ENCODE measurements at places on chromosomes 2 and 18.

DNA sequence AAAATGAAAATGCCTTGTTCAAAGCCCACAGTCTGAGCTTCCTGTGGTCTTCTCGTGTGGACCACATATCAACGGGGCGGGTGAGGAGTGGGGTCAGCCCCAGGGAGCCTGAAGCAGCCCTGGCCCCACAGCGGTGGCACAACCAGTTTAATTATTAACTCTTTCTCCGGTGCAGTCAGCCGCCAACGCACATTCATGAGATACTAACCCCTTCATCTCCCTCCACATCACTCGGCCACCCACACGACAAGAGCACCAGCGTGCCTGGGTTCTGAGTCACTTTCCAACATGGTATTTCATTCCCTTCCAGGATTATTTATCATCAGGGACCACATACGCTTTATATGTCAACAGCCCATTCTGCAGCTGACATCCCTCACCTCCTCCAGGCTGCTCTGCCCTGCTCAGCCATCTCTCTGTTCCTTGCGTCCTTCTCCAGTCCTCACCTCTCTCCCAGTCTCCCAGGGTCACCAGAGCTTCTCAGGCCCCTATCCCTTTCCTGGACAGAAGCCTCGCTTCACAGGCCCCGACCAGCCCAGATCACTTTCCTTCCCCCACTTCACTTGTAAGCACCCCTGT lies 48.0 kb upstream of the ID2 start:
- peak; percentile 85 for DNase-seq

- no peak for DNase-seq
These were observed 153.5 kb downstream of the PXDN start for GRCh38 chr2:1590596-1591460.

DNA sequence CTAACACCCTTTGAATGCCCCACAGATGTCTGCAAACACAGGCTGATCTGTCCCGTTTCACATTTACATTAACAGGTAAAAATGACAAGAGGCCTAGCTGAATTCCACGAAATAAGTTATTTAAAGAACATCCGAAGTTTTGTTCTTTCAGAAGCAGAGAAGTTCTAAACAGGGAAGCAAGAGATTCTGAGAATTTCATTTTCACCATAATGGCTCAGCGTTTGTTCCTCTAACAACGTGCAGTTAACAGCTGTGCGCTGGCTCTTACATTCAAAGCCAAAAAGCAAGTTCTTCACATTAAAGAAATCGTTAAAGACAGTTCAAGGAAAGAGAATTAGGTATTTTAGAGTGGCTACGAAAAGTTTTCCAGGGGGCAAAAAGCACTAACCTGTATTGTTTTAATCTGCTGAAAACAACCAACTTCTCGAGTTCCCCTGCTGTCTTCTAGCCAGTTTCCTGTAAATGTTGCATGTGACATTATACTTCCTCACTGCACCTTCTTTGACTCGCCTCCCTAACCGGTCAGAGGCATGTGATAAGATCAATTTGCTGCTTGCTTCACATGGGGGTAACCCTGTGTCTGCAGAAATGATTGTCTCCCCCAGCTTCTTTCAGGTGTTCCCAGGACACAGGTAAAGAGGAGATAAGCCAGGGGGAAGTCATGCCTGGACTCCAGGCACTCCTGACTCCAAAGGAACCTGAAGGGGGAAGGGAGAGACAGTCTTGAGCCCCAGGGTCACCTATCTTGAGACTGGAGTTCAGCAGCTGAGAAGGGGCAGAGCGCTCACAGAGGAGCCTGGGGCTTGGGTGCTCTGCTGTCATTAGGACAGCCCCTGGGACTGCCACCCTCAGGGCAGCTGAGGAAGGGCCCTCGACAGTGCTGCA lies 36.8 kb upstream of the WIPF1 start:
- DNase-seq = peak; percentile 22

GRCh38 chr2:152335016-152335725 lies at the start of gene FMNL2:
FMNL2 (plus strand) TSS chr2:152335174.
- DNase-seq = peak; percentile 59

DNA sequence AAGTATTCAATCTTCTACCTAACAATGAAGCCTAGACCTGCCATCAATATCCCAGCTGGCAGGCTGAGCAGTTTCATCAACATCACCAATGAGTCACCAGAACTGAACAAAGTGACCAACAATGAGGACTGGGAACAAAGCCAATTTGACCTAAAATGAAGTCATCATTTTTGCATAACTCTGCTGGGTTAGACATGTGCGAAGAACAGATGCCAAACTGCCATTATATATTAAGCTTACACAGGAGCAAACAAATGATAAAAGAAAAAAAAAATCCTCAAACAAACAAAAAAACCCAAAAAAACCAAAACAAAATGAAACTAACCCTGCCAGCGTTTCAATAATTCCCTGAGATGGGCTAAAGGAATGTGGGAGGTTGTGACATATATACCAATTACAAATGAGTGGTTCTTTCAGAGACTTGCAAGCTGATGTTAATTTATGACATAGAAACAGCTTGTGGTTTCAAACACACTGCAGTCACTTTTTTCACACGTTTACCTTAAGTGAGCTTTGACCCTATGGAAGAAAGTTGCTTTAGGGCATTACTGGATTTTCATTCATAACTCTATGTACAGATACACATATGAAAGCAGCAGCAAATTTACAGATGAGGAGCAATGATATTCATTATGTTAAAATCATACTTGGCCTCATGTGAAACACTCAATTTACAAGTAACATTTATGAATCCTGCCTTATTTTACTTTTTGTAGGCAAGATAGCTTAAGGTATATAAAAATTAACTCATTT lies 56.9 kb upstream of the CCDC141 start:
- peak; percentile 91 for DNase-seq

DNA sequence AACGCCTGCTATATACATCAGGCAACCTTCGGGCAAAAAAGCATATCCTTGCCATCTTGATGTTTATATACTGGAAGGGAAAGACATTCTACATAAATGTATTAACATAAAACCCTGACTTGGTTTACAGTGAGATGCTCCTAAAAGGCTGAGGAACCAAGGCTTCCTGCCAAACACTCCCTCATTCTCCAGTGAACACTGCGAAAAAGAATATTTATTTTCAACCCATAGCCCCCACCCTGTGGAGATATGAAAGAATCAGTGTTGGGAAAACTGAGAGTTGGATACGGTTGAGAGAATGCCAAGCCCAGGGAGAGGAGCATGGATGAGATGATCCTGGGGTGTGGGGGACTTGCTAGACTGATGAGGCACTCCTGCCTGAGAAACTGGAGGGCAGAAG lies 94.9 kb downstream of the PIEZO2 start:
- DNase-seq = no peak

DNA sequence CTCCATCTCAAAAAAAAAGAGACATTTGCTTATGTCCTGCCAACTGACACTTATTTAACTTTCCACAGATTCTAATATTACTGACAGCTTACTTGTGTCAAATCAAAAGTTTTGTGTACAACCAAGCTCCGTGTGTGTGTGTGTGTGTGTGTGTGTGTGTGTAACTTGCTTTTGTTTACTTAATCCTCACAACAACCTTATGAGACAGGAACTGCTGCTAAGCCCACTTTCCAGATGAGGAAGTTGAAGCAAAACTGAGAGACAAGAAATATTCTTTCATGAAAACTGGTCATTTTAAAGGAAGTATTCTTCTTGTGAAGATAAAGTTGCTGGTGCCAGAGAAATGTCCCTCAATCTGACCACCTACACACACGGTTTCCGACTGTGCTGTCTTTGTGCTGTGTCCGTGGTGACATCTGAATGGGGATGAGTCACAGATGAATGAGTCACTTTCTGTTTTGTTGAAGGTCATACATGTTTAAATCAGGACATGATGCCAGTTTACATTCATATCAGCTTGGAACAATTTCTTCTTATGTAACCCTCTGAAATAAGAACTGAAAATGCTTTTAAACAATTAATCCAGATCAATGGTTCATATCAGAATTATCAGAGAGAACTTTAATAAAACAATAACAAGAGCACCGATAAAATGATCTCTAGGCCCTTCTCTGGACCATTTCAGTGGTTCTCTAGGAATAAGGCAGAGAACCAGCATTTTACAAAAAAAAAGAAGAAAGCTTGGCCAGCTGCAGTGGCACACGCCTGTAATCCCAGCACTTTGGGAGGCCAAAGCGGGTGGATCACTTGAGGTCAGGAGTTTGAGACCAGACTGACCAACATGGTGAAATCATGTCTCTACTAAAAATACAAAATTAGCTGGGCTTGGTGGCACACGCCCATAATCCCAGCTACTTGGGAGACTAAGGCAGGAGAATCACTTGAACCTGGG lies 95.5 kb downstream of the THNSL2 start:
- peak; percentile 36 for DNase-seq

GRCh38 chr2:60475123-60475830 lies 78.2 kb downstream of the BCL11A start:
- peak; percentile 61 for DNase-seq

DNA sequence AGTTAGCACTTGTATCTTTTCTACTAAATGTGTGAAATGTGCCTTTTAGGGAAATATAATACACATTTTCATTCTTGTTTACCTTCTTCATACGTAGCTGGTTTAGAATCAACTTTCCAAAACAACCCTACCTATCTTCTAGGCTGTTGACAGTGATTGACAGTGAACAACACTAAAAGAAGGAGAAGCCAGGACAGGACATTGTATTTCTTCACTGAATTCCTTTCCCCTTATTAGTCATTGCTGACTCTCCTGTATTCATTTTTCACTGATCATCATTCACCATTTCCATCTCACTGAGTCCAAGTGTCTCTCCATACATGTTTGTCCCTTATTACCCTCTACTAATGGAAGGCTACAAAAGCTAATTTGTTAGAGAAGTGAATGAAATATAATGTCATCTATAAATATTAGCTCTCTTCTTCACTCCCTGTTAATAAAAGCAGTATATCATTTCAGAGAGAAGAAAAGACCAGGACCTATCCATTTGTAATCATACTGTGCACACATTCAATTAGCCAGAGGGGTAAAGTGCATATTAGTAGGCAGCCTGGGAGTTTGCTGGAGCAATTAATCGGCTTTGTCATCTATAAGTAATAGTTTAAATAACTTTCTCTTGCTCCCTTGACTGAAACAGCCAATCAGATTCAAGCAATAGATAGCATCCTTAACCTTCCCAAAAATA lies 192.5 kb upstream of the FOSL2 start:
- no peak for DNase-seq

GRCh38 chr18:57433482-57433881 lies 1.7 kb upstream of the ONECUT2 start:
- no peak for DNase-seq

DNA sequence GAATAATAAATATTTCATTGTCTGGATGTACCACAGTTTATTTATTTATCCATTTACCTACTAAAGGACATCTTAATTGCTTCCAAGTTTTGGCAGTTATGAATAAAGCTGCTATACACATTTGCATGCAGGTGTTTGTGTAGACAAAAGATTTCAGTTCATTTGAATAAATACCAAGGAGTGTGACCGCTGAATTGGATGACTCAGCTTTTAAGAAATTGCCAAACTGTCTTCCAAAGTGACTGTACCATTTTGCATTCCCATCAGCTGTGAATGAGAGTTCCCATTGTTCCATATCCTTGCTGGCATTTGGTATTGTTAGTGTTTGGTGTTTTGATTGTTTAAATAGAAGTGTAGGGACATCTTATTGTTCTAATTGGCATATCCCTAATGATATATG lies 36.2 kb upstream of the FMNL2 start:
- DNase-seq = no peak

- no peak for DNase-seq
These were observed 38.7 kb downstream of the EML4 start for GRCh38 chr2:42207826-42208225.

DNA sequence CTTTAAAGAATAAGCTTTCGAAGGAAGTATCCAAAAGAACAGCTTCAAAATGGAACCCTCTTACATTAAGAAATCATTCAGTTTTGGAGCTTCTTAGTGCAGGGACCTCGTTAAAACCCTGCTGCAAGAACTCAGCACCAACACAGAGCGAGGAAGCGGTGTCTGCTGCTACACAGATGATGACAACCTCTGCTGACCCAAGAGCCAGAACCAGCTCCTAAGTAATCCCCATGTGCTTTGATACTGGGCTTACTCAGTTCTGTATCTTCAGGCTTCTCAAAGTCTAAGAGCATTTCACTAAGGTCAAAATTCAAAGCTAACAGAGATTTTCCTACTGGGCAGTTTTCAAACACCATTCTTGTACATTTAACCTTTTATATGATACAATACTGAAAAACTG lies 194.6 kb downstream of the STK39 start:
- no peak for DNase-seq

DNA sequence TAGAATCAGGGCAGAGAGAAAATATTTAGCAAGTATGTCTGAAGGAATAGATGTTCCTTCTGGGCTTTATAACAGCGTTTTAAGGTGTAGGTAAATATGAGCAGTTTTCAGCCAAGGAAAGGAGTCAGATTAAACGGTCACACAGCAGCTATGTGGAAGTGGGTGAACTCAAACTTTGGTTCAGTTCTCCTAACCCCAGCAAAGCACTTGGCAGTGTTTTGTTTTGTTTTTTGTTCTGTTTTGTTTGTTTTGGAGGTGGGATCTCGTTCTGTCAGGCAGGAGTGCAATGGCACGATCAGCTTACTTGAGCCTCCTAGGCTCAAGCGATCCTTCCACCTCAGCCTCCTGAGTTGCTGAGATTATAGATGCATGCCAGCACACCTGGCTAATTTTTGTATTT lies 24.6 kb downstream of the TANC1 start:
- no peak for DNase-seq

DNA sequence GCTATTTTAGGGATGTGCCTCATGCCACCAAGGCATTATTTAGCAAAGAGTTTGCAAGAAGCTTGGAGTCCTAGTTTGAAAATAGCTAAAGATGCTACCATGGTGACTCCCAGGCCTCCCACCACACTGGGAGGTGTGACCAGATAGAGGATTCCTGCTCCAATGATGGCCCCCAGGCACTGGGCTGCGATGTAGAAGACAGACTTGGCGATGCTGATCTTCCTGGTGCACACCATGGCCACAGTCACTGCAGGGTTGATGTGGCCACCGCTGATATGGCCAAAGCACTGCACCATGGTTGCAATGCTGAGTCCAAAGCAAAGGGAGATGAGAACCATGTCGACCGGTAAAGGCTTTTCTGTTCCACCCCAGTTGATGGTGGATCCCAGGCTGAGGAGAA lies 3.4 kb downstream of the AQP4 start:
- no peak for DNase-seq

DNA sequence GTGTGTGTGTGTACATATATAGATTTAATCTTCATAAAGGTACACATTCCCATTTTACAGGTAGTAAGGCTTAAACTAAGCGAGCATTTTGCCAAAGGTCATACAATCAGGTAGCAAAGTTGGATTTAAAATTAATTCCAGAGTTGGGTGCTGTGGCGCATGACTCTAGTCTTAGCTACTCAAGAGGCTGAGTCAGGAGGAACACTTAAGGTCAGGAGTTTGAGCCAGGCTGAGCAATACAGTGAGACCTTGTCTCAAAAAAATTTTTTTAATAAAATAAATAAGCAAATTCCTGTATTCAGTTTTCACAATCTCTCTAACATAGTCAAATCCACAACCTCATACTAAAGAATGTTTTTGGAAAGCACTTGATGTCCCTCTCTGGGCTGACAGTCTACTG lies 111.5 kb upstream of the LDLRAD4 start:
- peak; percentile 18 for DNase-seq

DNA sequence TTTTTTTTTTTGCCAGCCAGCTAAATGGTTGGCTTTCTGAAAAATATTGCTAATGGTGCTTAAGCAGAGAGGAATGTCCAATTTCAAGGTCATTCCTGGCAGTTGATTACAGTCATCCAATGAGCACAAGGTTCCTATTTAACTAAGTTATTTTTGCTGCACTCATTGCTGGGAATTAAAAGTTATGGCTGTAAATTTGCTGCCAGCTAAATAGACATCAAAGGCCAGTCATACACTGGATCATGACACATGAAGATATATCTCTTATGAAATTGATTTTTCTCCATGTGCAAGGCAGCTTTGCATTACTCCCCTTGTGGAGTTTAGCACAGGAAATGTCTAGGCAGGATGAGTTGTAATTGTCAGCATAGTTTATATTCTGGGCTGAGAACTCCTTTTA lies 1898.4 kb upstream of the CELF4 start:
- DNase-seq = peak; percentile 60

All from AG10803 (cell line).